Activated CD8-positive, alpha-beta memory T cell treated with anti-CD3 and anti-CD28 coated beads for 48 hours (primary cell): ENCODE measurements at places on chromosomes 2 and 18.

GRCh38 chr2:144381716-144382115, 138.2 kb downstream of the ZEB2 start:
- DNase-seq = no peak

DNA sequence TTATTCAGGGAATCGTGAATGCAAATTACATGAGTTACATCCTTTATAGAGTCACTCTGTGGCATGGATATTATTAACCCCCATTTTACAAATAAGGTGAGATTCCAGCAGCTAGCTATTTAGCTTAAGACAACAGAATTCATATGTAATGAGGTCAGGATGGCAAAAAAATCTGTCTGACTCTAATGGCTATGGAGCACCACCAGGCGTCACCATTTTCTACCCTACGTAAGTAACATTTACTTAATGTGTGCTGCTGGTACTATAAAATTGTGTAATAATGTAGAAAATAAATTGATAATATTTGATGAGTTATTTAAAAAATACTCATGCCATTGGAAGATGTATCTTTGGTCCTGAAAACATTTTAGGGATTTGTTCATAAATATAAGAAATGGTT, 2040.1 kb upstream of the LRRTM1 start:
- DNase-seq = no peak

DNA sequence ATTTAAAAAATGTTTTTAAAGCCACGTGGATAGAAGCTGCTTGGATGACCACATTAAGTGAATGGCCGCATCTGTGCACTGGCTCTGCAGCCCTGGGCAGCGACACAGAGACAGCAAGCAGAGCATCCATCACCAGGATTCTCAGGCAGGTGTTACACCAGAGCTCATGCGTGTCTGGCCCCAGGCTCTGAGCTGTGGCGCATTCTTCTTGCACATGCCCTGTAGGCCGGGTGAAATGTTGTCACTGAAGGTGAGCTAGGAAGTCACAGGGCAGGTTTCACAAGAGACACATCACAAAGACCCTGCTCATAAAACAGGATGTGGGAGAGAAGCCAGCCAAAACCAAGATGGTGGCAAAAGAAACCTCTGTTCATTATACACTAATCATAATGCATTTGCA, 8.4 kb upstream of the PXDN start:
- DNase-seq = no peak

DNA sequence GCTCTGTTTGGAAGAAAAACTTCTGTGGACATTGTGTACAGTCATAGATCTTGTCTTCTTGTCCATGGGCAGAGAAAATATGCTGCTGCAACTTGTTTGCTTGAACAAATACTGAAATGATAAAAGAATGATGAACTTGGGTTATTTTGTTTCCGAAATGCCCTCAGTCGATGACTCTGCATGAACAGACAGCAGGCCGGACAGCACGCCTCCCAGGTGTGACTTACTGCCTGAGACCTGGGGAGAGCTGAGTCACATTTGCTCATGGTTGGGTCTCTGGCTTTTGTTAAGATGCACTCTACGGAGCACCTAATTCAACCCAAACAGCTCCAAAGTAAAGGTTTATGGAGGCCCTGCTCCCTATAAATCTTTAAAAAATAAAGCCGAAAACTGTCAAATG, 262.5 kb downstream of the ZNF521 start:
- DNase-seq = no peak

DNA sequence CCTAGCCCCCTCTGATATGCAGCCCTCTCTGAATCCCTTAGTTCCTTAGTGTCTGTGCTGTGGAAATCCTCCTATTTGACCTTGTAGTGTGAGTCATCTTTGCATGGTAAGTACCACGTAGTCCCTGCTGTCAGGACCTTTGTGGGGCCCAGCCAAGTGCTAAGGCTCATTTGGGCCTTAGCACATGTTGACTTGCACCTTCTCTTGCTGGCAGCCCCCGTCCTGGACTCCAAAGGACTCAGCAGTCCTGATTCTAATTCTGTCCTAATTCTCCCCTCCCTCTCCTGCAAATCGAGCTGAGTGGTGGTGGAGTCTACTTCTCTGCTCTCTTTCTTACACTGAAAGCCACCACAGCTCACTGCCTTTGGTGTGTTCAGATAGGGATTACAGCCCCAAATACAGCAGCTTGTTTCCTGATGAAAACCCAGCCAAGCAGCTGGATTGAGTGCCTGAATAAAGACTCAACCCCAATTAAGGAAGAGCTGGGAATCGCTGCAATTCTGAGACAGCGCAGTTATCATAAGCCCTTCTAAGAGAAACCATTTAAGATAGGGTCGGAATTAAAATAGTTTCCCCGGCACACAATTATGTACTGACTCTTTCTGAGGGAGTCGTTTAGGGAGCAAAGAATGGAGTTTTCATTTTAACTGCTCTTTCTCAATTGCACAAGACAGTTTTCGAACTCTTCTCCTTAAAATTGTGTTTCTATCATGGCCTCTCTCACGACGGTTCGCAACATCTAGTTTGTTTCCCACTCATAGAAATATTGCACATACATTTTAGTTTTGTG, 215.6 kb upstream of the TNP1 start:
- DNase-seq = no peak

- no peak for DNase-seq
Observed at GRCh38 chr2:86239326-86239725, 40.1 kb downstream of the MRPL35 start.

DNA sequence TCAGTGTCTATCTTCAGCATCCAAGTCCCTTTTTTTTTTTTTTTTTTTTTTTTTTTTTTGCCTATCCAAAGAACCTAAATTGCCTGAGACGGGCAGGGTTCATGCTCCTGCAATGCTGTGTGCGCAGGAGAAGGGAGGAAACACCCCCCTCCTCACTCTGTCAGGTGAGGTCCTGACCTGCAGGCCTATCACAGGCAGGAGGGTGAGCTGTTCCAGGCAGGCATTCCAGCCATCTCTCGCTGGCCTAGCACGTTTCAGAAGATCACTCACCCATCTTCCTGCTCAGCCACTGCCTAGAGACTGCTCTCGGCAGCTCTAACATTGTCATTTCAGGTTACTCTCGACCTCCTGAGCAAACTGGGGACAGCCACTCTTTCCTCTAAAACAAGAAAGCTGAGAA, 48.4 kb upstream of the LAPTM4A start:
- DNase-seq = no peak
